ENCODE measurements at places on chromosomes 13 and 19.

DNA sequence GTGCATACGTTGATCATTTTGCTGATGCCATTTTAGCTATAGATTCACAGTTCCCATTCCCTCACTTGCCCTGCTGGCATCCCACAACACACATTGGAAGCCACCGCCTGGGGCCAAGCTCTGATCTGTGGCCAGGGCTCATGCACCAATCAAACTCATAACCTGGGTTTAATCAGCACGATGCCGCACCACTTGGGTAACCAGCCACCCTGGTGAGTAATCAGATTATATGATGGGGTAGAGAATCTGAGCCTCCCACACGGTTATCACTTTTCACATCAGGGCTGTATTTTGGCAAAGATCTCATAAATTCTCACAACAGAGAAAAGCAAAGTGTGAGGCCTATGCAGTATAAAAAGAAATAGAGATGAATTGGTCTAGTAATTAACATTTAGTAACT is 66.0 kb upstream of the TNFRSF19 start:
- DNase-seq = no peak

GRCh38 chr13:75945841-75946482 is 309.8 kb downstream of the LMO7 start:
- peak; percentile 92 for DNase-seq

- no peak for DNase-seq
Observed at GRCh38 chr13:46961719-46962118, 64.9 kb upstream of the HTR2A start.

DNA sequence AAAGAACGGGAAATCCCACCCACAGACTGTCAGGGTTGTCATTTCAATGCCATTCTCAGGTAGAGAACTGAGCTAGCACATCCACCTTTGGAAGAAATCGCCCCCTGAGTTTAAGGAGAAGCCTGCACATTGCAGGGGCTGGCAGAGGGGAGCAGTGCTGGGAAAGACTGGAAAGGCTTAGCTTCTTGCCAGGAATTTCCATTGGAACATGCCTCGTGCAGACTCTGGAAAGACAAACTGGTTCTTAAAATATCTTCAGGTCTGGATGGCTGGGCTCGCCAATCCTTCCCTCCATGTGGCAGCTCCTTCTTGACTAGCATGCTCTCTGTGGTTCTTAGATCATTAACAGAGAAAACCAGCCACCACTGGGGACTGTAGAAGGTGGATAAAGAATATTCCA is 414.1 kb downstream of the TSHZ3 start:
- no peak for DNase-seq

GRCh38 chr19:15251749-15252397 is 19.6 kb upstream of the EPHX3 start:
- no peak for DNase-seq

- no peak for DNase-seq
Observed at GRCh38 chr13:37716420-37717195, 118.0 kb upstream of the POSTN start.

DNA sequence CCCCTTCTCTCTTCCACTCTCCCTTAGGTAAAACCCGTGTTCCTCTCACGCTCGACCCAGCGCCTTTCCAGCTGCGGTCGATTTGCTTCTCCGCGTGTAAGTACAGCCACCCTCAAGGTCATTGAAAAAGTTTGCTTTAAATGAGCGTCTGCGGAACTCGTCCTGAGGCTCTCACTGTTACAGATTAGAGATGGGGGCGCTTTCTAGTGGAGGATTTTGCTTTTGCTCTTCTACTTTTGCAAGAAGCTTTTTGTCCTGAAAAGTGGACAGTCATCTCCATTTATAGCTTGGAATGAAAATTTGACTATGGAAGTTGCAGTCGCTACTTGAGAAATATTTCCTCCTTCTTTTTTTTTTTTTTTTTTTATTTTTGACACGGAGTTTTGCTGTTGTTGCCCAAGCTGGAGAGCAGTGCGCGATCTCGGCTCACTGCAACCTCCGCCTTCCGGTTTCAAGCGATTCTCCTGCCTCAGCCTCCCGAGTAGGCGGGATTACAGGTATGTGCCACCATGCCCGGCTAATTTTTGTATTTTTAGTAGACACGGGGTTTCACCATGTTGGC is 595 bp upstream of the RAB20 start:
- no peak for DNase-seq

GRCh38 chr13:32063619-32064233 is 32.2 kb downstream of the FRY start:
- no peak for DNase-seq

- no peak for DNase-seq
Observed at GRCh38 chr13:30051531-30052060, 201.2 kb upstream of the UBL3 start.

GRCh38 chr13:91303031-91303430 is 44.5 kb upstream of the MIR17HG start:
- no peak for DNase-seq

DNA sequence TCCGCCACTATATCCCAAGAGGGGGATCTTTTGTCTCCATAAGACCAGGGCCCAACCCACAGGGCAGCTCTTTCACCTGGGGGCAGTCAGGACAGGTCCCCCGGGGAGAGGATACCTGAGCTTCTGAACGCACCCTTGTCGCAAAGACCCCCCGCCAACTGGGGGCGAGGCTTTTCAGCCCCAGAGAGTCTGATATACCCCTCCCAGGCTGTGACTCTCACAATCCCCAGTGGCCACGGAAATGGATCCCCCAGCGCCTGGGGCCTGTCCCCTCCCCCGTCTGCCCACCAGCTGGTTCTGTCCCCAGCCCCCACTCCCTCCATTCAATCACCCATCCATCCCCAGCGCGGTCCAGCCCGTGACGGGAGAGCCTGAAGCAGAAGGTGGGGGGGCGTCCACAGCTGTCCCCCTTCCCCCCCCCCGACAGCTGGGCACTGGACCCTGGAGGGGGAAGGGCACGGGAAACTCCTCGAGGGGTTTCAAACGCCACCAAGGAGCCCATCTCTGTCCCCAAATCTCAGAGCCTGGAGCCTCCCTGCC is 823 bp downstream of the DOCK6 start:
- DNase-seq = no peak

DNA sequence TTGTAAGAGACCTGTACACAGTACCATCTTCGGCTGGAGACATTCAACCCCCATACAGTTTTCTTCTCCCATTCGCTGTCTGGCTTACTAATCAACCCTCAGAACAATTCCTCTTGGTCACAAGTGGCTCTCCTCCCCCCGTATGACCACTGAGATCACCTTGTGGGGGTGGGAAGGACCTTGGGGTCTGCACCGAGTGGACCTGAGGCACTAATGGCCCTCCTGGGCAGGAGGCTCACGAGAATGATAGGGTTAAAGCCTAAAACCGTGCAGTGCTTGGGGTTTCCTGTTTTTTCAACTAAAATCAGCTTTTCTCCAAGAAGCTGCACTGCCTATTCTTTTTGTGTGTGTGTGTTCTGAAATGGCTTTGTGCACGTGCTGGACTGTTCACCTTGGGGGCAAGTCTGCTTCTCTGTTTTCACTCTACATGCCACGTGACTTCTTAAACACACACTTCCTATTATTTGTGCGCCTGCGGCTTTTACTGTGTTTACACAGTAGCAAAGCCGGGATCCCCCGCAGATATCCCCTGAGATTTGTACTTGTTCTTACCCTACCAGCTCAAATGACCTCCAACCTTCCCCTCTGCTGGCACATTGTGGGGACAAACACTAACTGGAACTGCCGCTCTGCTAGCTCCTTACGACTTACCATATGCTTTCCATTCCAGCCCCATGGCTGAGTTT is 12.3 kb downstream of the RBM26 start:
- no peak for DNase-seq

GRCh38 chr19:19028526-19028925 is 4.8 kb downstream of the SUGP2 start:
- no peak for DNase-seq

- no peak for DNase-seq
Observed at GRCh38 chr19:10625762-10626138, 397 bp downstream of the SLC44A2 start.

- no peak for DNase-seq
Observed at GRCh38 chr13:36190771-36191170, 23.6 kb downstream of the SOHLH2 start.

- no peak for DNase-seq
Observed at GRCh38 chr13:76724421-76724820, 161.8 kb downstream of the KCTD12 start.

DNA sequence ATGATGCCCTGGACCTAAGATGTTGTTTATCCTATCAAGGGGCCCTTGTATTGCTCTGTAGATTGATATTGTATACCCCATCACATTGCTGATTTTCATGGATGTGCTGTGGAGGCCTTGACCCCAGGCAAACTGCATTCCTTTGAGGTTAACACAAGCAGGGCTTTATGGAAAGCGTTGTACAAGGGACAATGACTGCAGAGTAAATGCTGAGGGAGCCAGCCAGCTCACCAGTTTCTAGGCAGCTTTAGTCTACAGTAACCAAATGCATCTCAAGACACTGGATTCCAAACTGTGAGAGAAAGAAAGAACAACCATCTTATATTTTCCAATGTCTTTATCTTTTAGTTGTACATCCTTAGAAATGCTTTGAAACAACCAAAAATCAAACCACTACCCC is 34.1 kb upstream of the EDNRB start:
- no peak for DNase-seq

DNA sequence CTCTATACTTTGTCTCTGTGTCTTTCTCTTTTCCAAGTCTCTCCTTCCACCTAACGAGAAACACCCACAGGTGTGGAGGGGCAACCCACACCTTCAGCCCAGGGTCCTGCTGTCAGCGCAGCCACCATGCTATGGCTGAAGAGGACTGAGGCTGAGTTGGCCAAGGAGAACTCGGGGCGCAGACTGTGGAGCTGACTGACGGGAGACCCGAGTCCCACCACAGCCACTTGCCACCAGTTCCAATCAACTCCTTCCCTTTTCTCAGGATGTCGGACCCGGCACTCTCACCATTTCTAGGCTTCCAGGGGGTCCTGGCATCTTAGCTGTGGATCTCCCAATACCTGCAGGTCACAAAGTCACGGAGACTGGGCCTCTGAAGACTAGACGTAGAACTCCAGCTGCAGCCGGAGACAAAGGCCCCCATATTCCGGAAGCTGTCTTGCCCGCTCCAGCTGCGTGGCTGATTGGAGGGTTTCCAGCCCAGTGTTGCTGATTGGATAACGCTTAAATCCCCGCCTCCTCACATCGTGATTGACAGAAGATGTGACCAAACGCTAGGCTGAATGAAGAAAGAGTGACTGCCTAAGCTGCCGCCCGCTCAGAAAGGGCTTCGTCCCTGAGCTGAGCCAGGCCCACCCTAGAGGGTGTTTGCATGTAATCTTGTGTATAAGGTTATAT is 63.6 kb downstream of the ZNF429 start:
- DNase-seq = no peak

DNA sequence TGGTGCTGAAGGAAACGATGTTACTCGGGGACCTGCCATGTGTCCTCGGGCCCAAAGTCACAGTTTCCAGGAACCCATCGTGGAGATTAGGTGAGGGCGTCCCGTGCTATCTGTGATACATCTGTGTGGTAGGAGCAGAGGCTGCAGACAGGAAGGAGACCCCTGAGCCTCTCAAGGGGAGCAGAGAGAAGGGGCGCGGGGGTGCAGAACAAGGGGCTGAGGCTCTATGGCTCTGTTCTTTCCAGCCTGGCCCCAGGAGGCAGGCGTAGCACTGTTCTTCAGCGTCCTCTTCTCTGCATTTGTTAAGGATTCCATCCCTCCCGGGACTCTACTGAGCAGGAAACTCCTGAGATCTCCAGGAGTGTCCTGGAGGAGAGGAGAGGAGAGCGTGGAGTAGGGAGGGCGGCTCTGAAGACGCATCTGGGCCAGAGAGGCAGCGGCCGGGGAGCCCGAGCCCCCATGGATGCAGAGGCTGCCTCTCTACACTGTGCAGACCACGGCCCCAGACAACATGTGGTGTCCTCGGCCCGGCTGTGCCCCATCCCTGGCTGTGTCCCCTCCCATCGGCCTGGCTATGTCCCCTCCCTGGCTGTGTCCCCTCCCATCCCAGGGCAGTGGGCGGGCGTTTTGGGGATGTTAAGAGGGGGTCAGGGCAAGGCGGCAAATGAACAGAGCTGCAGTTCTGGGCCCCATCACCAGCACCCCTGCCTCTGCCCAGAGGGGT is 118.0 kb downstream of the ATP11A start:
- no peak for DNase-seq

- DNase-seq = no peak
Observed at GRCh38 chr13:83223546-83223945, 658.7 kb downstream of the SLITRK1 start.

- DNase-seq = no peak
Observed at GRCh38 chr13:62837895-62838294, 1422.2 kb upstream of the PCDH20 start.

- no peak for DNase-seq
Observed at GRCh38 chr19:42095814-42096230, 19.9 kb downstream of the ZNF574 start.

GRCh38 chr19:10517760-10518443 is 655 bp upstream of the S1PR5 start:
- DNase-seq = peak; percentile 15

DNA sequence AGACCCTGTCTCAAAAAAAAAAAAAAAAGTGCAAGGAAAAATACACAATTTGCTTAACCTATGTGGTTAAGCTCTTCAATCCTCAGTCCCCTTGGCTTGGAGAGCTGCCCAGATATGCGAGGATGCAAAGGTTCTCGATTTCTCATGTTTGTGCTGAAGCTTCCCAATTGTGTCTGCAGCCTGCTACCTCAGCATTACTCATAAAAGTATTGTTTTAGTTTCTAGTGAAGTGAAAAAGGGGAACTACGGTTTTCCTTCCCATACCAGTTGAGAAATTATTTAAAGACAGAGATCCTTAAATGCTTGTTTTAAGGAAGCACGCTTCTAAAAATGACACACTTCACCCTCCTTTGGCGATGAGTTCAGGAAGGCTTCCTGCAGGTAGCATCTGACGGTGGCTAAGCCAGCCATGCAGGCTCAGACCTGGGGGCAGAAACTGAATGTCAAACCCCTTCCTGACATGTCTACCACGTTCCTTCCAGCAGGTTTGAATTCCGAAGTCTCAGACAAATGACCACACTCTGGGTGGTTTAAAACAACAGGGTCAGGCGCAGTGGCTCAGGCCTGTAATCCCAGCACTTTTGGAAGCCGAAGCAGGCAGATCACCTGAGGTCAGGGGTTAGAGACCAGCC is 47.9 kb downstream of the RUBCNL start:
- no peak for DNase-seq

DNA sequence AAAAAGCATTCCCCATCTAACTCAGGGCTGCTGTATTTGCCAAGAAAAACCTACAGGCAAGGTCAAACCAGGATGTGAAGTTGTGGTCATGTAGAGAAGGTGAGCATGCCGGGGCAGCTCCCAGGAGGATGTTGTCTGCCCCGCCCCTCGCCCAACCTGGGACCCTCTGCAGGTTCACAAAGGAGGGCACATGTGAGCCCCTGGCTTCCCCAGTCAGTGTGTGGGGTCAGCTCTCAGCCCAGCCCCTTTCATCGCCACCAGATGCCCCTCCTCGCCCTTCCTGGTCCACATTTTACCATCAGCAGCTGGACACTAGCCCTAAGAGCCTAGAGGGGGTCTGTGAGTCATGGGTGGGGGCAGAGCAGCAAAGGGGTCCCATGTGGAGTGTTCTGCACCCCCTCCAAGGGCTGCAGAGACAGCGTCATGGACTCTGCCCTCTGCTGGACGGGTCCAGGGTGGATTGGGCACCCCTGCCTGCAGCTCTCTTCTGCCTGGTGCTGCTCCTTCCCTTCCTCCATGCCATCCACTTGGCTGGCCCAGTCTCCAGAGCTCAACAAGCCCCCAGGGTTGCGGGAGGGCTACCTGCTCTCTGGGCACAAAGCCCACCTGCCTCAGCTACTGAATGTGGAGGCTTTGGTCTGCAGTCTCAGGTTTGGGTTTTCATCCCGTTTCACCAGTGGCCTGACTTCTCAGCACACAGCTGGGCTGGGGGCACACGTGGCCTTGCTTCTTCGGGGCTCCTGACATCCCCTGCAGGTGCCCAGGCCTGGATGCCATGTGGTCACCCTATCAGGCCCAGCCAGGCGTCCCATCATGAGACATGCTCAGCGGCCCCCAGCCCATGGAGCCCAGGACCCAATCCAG is 3.7 kb downstream of the PLEKHF1 start:
- DNase-seq = no peak

Measured in NCI-H1694 treated with DMSO at 0.1 percent for 48 hours (cell line).